ENCODE measurements at places on chromosomes 7 and 10.

- no peak for DNase-seq
Observed at GRCh38 chr10:70680899-70681730, 8.8 kb downstream of the ADAMTS14 start.

DNA sequence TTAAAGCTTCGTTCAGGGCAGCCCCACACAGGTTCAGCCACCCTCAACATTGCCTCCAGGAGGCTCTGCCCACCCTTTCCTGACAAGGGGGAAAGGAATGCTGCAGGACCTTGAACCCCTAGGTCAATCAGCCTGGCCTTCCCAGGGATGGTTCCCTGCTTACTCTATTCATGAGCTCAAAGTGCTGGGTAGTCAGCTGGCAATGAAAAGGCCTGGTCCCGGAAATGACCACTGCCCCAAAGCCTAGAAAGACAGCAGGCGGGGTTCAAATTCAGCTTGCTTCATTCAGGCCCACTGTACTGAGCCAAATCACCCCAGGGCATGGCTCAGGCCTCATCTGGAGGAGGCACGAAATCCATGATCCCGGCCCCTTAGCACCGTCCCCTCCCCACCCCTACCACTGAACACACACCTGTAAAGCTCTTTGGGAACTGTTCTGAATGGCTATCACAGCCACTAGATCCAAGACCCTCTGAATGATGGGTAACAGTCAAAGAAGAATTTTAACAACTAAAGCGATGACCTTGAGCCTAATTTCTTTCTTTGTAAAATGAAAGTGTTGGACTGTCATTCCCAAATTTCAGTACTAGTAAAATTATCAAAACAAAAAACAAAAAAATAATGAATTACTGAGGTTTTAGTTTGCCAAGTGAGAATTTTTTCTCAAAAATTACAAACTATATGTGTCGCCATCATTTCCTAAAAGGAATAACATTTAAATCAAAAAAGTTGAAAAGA, 1.0 kb downstream of the URGCP start:
- DNase-seq, result no peak

DNA sequence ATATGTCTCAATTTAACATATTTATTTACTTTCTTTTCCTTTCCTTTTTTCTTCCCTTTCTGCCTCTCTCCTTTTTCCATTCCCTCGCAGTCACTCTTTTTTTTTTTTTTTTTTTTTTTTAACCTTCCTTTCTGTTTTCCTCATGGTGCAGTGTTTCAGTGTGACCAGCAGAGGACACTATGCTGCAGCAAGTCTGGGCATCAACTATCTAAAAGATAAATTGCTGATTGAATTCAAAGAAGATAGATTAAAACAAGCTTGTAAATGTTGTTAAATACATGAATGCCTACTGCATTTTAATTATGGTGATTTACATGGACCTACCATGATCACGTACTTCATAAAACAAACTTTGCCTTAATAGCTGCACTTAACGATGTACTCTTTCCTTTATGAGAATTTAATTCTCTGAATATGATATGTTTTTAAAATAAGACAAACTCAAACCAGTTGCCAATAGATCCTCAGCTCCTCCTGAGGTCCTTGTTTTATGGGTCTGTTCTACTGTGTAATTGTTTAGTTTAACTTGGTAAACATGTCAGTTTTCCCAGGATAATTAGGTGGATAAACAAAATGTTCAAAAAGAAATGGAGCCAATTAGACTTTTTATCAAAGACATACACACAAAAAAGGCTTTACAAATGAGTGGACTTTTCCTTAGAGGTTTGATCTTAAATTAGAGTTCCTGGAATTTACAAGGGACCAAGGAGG, 101.0 kb upstream of the AGR3 start:
- DNase-seq, result no peak

DNA sequence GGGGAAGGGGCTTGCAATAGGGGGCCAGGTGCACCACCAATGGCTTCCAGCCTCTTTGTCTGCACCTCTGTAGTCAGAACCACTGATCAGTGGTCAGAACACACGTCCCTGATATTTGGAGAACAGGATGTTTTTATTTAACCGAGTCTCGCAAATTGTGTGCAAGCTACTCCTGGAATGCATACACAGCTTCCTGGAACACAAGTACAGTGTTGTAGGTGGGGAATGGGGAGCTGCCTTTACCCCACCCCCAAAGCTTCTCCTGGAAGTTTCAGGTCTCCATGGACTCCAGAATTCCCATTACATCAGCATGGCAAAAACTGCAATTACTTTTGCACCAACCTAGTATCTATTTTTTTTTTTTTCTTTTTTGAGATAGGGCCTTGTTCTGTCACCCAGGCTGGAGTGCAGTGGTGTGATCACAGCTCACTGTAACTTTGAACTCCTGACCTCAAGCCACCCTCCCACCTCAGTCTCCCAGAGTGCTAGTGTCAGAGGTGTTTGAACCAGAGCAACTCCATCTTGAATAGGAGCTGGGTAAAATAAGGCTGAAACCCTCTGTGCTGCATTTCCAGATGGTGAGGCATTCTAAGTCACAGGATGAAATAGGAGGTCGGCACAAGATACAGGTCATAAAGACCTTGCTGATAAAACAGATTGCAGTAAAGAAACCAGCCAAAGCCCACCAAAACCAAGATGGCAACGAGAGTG, 374.0 kb downstream of the CALN1 start:
- no peak for DNase-seq

- no peak for DNase-seq
Observed at GRCh38 chr7:125347269-125347668, 417.6 kb upstream of the POT1 start.

DNA sequence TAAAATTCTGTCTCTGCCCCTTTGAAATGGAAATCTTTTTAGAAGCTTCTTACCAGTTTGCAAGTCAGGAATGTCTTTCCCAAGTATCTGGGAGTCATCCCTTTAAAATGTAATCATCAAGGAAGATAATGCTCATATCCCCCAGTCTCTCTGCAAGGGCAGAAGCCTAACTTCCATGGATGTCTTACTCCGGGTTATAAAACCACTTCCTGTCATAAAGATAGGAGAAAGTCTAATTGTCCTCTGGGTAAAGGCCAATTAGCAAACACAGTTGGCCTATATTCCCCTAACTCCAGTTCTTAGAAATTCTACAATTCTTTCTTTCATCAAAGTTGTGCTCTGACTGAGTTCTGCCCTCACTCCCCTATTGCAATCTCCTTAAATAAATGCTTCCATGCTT, 1631.5 kb upstream of the LRRTM3 start:
- DNase-seq, result no peak

- no peak for DNase-seq
Observed at GRCh38 chr7:94095316-94096009, 91.3 kb upstream of the BET1 start.

GRCh38 chr10:34320265-34320664, 494.8 kb downstream of the PARD3 start:
- DNase-seq, result no peak

DNA sequence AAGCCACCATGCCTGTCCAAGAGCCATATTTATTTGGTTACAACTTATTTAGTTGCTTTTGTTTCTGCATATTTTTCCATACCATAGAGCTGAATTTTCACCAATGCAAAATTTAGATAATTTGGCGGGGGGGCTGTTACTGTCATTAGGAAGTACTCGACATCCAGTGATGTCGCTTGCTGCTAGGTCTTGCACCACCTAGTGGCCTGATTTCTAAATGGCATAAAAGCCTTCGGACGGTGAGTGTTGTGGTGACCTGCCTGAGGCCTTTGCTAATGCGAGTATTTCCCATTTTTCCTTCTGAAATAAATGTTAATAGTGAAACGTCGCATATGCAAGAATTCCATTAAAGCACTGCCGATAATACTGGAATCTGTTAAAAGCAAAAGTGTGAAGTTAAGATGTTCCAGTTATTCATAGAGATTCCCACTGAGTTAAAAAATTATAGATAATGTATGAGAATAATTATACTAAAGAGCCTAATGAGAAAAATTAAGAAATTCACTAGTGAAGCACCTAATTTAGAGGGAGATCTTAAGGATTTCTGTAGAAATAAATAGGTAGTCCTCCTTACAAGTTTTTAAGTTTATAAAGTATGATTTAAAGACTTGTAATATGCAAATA, 86.1 kb upstream of the DNAJB6 start:
- DNase-seq, result no peak

- DNase-seq, result no peak
Observed at GRCh38 chr10:3750006-3750816, 34.8 kb downstream of the KLF6 start.

GRCh38 chr10:93722550-93722949, 20.2 kb upstream of the FRA10AC1 start:
- no peak for DNase-seq

All from AG09319 (cell line).